ENCODE measurements at places on chromosomes 4 and X.

- no peak for DNase-seq
Observed at GRCh38 chr4:154727540-154727939, 16.3 kb upstream of the LRAT start.

DNA sequence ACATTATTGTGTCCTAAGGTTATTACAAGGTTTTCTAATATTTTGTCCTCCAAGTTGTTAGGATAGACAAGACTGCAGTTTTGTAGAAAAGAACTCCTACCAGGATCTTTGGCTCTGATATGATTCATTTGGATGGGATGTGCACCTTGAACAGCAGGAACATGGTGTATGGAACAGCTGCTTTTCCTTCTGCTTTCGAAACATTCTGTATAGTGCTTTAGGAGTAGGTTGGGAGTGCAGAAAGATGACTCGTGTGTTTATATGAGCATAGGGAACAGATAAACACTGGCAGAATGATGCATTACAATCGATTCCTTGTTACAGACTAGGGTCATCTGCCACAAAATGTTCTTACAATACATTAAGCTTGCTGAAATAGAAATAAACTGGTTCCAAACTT is 790.1 kb downstream of the DMD start:
- DNase-seq, result no peak

- no peak for DNase-seq
Observed at GRCh38 chr4:56651056-56651350, 30.1 kb downstream of the HOPX start.

- no peak for DNase-seq
Observed at GRCh38 chr4:175720067-175720466, 92.0 kb downstream of the GPM6A start.

GRCh38 chrX:155514225-155514624 is 55.8 kb upstream of the F8A3 start:
- no peak for DNase-seq

- DNase-seq, result peak; percentile 60
Observed at GRCh38 chr4:184267673-184268583, 50.3 kb upstream of the ENPP6 start.

- no peak for DNase-seq
Observed at GRCh38 chr4:6992728-6993677, 50.2 kb upstream of the TADA2B start.

- peak; percentile 6 for DNase-seq
Observed at GRCh38 chrX:11363069-11363594, 69.9 kb downstream of the AMELX start.

GRCh38 chr4:138560448-138560847 is 318.3 kb upstream of the SLC7A11 start:
- DNase-seq, result no peak

DNA sequence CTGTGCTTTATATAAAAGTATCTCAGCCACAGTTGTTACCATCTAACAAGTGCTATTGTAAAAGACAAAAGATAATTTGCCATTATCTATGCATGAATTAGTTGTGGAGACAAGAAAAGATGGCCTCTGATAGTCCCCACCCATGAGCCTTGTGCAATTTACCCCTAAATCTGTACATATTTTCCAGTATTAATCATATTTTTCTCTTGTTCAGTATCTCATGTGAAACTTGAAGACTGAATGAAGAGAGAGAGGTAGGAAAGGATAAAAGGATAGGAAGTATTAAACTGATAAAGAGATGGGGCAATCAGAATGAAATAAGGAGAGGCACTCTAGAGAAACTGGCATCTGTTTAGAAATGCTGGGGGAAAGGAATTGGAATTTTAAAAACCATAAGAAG is 3.7 kb downstream of the MYOZ2 start:
- DNase-seq, result no peak

DNA sequence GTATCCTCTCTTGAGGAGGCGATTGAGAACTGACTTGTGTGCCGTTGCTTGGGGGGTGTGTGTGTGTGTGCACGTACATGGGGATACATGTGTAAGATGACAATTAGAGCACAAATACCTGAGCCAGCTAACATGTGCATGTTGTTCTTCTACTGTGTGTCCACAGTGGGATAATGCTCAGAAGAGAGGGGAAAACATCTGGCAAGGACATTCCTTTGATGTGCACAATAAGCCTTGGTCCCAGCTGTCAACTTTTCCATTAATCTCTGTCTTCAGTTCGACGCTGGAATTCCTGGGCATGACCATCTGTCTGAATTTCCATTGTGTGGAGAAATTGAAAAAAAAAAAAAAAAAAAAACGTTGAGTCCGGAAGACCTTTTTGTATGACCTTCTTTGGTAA is 592.0 kb upstream of the GALNTL6 start:
- DNase-seq, result no peak

- no peak for DNase-seq
Observed at GRCh38 chr4:162684998-162685397, 481.7 kb downstream of the NAF1 start.

- DNase-seq, result no peak
Observed at GRCh38 chr4:153522802-153523094, 56.6 kb downstream of the TMEM131L start.

DNA sequence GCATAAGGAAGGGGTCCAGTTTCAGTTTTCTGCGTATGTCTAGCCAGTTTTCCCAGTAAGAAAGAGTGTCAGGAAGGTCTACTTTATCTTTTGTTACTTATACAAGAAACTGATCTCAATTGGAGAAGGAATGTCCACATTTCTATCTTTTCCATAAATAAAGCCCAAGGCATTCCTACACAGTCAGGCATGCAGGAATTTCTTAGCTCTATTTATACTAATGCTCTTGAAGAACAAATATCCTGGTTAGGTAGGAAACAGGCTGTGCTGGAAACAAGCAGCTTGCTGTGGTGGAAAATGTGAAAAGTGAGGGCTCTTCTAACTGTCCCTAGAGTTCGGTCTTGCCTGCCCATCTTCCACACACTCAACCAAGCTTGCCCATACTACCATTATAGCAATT is 37.9 kb upstream of the PITX2 start:
- no peak for DNase-seq

DNA sequence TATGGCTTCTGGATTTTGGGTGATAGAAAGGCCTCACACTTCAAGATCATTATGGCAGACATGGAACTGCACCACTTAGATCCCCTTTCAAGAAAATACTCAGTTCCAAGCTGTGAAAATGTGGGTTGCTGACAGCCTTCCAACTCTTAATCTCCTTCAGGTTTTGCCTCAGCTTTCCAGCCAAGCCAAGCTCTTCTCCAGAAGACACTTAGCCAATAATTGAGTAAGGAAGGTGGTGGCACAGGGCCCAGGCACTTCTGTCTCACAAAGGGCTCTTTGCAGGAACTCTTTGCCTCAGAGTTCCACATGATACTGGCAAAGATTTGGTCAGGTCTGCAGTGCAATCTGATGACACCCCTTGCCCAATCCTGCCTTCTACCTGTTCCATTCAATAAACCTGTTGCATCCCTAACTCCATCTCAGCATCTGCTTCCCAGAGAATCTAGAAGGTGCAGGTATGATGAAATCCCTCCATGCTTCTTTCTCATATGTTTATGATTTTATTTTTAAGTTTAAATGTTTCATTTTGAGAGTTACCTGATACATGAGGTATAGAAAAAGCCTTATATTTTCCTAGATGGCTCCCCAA is 30.6 kb downstream of the ANXA5 start:
- DNase-seq, result no peak

DNA sequence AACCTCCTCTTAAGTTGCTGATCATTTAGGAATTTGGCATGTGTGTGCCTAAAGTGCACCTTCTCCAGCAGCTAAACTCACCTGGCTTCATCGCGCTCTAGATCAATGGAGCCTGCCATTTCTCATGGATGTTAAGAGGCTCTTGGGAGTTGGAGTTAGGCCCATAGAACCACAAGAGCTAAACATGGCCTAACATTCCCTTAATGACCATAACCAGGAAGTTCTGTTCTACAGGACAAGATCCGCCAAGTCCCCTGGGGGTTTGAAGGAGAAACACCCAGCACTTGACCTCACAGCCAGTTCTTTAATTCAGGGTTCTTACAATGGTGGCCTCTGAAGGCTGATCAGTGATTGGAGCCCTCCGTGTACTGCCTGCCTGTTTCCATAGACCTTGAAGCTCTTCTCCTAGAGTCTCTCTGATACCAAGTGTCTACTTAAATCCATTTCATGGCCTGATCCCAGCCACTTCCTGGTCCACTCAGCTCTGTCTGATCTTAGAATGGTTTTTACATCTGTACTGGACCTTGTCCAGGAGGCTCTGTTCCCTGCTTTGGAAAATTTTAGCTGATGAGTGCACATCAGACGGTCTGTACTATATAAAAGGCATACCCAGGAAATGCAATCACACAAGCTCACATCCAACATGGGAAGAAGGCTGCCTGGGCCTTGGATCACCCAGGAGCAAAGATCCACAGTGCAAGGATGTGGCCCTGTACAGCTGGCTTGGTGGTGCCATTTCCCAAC is 45.1 kb downstream of the RPS3A start:
- no peak for DNase-seq

DNA sequence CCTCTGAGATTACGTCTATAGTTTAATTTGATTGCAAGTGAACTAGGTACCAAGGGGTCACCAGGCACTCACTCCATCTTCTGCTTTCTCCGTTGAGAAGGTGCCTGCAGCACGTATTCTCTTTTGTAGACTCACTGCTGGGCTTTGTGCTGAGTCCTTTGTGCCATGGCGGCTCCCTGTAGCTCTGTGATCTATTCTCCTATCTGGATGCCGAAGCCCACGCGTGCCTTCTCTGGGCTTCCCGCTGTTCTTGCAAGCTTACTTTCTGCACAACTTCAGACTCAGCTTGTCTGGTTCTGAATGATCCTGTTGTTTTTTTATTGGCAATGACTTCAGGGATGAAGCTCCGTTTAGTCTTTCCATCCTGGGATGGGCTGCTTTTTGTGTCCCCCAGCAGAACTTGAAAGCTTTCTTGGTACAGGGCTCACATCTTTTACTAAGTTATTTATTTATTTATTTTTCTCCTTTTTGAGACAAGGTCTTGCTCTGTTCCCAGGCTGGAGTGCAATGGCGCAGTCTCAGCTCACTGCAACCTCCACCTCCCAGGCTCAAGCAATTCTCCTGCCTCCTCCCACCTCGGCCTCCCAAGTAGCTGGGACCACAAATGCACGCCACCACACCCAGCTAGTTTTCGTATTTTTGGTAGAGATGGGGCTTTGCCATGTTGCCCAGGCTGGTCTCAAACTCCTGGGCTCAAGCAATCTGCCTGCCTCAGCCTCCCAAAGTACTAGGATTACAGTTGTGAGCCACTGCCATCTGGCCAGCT is 100.9 kb upstream of the NKX1-1 start:
- no peak for DNase-seq

DNA sequence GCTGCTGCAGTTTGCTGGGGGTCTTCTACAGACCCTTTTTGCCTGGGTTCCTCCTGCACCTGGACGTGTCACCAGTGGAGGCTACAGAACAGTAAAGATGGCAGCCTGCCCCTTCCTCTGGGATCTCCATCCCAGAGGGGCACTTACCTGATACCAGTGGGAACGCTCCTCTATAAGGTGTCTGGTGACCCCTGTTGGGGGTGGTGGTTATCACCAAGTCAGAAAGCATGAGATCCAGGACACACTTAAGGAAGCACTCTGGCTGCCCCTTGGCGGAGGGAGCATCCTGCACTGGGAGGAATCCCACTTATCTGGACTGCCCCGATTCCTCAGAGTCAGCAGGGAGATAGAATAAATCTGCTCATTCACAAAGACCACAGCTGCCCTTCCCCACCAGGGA is 218.9 kb upstream of the GALNTL6 start:
- no peak for DNase-seq

DNA sequence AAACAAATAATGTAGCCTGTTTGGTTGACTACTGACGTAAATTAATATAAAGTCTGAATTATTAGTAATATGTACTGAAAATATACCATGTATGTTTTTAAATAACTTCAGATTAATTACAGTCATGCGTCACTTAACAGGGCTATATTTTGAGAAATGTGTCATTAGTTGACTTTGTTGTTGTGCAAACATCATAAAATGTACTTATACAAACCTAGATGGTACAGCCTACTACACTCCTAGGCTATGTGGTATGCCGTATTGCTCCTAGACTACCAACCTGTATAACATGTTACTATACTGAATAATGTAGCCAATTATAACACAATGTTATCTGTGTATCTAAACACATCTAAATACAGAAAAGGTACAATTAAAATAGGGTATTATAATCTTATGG is 66.6 kb downstream of the RNF150 start:
- no peak for DNase-seq

- no peak for DNase-seq
Observed at GRCh38 chrX:49934148-49934547, 11.8 kb downstream of the CLCN5 start.

DNA sequence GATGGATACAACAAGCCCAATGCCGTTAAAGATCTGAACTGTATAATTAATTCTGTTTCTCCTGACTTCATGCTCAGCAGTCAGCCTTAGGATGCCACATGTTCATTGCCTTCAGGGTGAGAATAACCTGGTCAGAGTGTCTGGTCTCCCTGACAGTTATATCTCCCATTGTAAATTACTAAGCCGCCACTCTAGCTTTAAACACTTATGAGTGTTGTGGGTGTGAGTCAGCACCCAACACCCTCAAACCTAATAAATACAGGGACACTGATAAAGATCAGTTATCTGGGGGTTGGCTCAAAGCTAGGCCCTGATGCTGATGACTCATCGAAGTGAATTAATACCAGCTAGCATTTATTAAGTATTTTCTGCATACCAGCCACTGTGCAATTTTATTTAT is 64.9 kb upstream of the DYNLT3 start:
- DNase-seq, result no peak

DNA sequence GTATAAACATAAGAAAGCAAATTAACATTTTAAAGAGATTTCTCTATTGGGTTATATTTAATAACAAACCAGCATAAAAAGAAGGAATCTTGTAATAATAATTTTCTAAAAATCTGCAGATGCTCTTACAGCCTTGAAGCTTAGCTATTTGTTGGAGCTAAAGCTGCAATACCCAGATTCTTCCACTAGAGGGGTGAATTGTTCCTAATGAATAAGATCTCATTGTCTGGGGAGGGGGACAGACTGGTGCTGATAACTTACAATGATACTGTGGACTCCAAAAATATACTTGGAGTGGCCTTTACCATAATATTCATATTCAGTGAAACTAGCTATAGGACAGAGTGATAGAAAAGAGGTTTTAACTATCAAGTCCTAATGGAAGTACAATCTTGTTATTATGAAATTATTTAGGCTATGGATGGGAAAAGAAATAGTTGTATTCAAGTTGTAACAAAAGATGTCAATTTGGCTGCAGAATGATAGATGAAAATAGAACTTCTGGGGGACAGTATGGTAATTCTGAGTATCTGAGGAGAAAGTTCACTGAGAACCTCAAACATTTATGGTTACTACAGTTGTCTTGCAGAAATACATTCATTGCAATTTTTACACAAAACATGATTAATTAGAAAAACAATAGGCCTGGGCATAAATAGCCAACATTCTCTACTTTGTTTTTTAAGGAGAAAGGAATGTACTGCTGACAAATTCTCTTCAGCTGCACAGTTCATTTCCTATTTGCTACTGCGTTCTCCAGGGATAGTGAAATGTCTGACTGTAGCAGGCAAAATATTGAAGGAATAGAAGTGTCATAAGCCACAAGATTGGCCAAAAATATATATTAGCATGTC is 443.3 kb downstream of the GBA3 start:
- DNase-seq, result no peak
